ENCODE measurements at places on chromosomes 1 and 21.

DNA sequence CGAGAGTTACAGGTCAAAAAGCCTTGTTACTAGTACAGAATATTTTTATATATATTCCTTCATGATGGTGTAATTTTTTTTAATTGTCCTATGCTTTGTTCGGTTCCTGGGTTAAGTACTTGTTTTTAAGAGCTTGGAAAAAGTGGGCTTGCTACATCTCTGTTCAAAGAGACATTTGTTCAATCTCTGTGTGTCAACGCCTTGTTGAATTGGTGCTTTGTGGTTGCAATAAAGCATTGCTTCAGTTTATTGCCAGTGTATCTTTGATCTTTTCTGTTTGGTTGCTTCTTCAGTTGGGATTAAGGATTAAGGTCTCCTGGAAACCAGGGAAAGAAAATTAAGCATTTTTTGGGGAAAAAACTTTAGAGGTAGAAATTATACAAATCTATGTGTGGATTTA lies 47.7 kb upstream of the DNASE2B start:
- DNase-seq: no peak

- no peak for DNase-seq
Measured at GRCh38 chr21:31158789-31159581, 120.7 kb upstream of the KRTAP19-8 start.

DNA sequence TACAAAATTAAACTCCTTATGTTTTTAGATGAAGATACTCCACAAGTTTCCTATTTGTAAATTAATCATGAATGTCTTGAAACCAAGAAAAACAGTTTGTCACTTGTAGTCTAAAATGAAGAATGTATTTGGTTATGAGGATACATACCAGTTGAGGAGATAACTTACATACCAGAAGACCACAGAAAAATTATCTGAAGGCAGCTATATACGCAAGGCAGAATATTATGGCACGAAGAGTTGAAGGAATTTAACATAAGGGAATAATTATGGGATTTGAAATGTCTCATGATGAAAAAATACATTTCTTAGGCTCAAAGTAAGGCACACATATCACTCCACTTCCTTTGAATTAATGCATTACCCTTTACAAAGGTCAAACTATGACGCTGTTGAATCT lies 73.3 kb downstream of the IFI44 start:
- no peak for DNase-seq

DNA sequence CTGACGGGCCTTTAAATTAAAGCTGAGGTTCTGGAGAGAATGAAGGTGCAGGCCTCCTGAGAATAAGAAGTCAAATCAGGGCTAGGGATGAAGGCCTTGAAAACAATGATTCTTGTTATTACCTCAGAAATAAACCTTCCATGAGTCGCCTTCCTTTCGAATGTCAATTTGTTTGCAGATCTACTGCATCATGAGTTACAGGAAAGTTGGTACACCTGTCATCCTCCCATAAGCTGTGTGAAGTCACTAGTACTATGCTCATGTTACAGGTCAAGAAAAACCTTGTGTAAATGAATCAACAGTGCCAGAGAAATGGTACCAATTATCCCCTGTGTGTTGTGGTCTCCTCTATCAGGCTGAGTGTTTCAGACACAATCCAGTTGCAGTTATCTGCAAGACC lies 281.2 kb upstream of the PLXNA2 start:
- DNase-seq: no peak

DNA sequence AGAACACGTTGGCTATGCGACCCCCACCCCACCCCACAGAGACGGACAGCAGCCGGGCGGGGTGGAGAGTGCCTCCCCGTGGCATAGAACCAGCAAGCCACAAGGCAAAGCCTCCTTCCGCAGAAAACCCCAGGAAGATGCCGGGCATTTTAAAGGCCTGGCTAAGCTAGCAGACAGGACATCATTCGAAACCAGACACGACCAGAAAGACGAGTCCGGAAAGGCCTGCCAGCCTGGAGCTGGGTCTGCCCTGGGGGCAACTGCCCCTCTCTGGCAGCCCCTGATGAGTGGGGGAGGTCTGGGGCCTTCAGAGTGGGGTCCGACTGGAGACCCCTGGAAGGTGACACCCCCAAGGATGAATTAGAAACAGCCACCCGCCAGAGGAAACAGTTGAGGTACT lies 8.5 kb downstream of the FTCD start:
- no peak for DNase-seq
